NCI-H1092 treated with DMSO at 0.1 percent for 48 hours (cell line): ENCODE measurements at places on chromosomes 4 and X.
A peak's percentile ranks its signal among the peaks of the same experiment; 100 is the strongest.

- no peak for DNase-seq
Measured at GRCh38 chr4:36676139-36677050, 395.0 kb downstream of the DTHD1 start.

- no peak for DNase-seq
Measured at GRCh38 chr4:55363691-55364351, 17.8 kb downstream of the SRD5A3 start.

DNA sequence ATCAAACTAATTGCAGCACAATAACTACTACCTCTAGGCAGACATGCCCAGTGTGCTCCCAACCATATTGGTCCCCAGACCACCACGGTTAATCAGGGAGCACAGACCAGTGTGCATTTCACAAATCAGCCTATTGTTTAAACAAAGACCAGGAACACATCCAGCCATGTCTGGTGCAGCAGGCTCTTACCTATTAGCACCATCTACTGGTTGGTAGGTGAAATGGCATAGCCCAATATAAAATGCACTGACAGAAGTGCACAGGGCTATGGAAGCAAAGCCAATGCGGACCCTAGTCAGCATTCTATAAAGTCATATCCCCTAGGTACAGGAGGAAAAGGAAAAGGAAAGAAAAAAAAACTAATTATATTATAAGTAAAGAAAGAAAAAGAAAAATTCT is 15.5 kb upstream of the CYLC1 start:
- peak; percentile 58 for DNase-seq

DNA sequence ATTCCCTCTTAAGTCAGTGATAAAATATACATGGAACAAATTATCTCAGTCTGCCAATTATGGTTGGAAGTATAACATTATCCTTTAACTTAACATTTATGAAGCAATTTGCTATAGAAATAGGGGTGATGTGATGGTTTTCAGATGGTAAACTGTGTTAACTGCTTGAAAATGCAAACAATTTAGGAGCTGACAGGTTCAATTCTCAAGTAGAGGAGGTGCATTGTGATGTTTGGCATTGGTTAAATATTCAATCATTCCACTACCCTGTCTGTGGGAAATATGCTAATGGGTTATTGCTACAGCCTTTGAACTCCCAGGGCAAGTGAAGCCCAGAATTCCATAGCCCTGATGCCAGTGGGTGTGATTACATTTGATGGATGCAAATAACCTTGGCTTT is 243.4 kb upstream of the GK2 start:
- DNase-seq, result no peak

- DNase-seq, result no peak
Measured at GRCh38 chrX:47278691-47279090, 45.9 kb downstream of the USP11 start.

- DNase-seq, result no peak
Measured at GRCh38 chr4:114005569-114006442, 26.4 kb upstream of the ARSJ start.
